Frontal cortex (tissue), 4 donors: ENCODE measurements at places on chromosomes 4 and X. TPM values are rescaled to one million over a fixed set of nuclear protein-coding genes. Genes with fewer than 3 reads are reported as not detected.

DNA sequence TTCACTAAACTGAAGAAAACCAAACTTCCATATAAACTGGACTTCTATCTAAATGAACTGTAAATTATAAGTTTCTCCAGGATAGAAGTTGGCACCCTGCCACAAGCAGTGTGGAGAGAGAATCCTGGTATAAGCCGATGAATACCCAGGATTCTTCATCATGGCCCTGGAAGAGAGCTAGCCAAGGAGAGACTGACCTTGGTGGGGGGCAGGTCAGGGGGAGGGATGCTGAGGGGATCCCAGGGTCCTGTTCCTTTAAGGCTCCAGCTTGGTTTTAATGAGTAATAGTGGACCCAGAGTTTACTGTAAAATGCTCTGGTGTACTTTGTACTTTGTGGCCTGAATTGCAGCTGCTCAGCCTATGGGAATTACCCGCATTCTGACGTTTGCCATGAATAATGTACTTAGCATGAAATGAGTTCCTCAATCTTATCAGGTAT, 16.9 kb downstream of the RASSF6 start:
- no peak for DNase-seq

GRCh38 chr4:1331591-1332353, 15.2 kb upstream of the UVSSA start:
- no peak for DNase-seq

DNA sequence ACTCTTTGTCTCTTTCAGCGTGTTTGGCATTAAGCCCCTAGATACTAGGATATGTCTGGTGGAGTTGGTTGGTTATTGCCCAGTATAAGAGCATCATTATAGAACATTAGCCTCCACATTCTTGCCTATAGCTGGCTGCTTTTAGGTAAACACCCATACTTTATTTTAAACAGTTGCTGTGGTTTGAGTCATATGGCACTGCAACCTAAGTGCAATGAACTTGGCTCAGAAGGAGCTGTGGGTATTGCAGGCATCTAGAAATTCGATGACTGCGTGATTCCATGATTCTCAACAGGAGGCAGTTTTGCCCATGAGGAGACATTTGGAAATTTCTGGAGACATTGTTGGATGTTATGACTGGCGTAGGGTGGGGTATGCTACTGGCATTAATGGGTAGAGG, 49.5 kb downstream of the DCLK2 start:
- DNase-seq, result no peak

DNA sequence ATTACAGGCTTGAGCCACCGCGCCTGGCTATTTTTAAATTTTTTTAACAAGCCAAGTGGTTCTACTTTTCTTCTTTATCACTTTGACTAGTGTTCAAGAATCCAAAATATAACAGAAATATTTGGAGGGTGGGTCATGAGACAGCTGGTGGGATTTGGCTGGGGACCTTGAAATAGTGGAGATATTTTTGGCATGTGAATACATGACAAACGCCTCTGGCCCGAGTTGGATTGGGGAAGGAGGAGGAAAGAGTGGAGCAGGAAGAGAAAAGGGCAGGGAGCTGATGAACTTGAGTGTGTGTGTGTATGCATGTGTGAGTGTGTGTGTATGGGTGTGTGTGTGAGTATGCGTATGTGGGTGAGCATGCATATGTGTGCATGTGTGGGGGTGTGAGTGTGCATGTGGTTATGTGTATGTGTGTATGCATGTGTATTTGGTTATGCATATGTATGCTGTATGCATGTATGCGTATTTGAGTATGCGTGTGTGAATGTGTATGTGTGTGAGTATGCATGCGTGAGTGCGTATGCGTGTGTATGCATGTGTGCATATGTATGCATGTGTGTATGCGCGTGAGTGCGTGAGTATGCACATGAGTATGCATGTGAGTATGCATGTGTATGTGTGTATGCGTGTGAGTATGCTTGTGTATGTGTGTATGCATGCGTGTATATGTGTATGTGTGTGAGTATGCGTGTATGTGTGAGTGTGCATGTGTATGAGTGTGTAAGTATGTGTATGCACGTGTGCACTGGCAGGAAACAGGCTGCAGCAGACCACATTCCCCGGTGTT, 49.6 kb downstream of the JADE1 start:
- DNase-seq, result no peak

- peak; percentile 44 for DNase-seq
Observed at GRCh38 chr4:176340871-176341685, 21.3 kb downstream of the SPCS3 start.

DNA sequence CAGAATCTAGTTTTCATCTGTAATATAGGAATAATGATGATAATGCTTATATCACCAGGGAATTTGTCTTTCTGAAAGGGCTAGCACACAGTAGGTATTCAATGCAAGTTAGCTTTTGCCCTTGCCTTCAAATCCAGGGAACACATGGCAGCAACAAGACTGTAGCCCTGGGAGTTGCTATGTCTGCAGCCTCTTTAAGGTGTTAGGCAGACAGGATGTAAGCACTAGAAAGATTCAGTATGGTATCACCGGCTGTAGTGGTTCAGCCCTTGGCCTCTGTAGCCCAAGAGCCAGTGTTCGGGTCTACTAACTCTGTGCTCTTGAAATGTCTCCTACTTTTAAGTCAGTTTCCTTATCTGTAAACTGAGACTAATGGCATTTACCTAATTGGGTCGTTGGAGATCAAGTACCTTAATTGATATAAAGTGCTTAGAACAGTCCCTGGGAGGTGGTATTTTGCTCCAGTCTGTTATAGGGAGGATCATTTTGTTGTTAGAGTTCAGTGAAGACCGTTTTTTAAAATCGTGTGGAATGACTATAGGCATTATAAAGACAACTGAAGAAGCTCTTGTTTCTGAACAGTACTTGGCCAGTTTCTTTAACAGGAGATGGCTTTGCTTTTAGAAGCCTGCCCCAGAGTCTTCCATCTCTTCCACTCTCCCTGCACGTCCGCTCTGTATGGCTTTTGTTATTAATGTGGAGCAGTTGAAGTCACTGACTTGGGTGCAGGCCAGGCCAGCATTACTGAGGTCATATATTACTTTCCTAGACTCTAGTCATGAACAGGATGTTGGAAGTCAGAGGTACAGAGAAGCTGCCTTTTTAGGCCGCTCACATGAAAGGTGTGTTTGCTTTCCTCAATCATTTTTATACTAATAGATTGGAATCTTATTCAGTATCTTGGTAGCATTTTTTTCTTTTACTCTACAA, 44.8 kb downstream of the GAB1 start:
- no peak for DNase-seq

DNA sequence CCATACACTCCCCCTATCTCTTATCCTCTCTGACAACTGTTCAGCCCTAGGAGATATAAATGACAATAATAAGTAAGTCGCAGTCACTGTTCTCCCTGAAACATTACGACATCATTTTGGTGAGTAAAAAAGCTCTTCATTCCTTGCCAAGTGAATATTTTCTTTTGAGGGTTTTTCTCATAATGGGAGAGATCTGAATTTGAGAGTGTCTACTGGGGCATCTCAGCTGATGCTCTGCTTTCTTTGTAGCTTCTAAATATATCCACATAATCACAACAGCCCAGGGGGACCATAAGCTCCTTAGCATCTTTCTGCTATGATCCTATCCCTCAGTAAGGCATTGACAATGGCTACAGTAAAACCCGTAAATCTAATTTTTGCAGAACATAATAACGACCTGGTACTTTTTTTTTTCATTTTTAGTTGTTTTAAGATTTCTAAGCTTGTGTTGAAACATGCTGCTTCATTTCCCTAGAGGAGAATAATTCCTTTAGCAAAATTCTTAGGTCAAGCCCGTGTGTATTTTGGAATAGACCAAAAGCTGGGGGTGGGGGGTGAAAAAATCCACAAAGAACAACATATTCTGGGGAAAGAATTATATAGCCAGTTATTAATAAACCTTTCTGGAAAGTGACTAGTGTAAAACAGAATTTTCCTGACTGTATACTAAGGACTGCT, 78.1 kb upstream of the GPM6B start:
- DNase-seq, result no peak

Gene COMMD8
- 24.1 TPM for total RNA-seq

Gene PRICKLE3
- total RNA-seq, result under 0.01 TPM

Gene BTC
- not detected for total RNA-seq

Gene ARR3
- not detected for total RNA-seq
